ENCODE measurements at places on chromosomes 6 and 20.
A peak's percentile ranks its signal among the peaks of the same experiment; 100 is the strongest.

- no peak for DNase-seq
These were observed 48.5 kb upstream of the SSTR4 start for GRCh38 chr20:22986601-22987000.

- DNase-seq, result no peak
These were observed 16.7 kb downstream of the LEMD2 start for GRCh38 chr6:33772082-33772830.

- no peak for DNase-seq
These were observed 23.8 kb downstream of the OR2J3 start for GRCh38 chr6:29131691-29132090.

- no peak for DNase-seq
These were observed 55.0 kb downstream of the TRERF1 start for GRCh38 chr6:42396720-42397119.

- DNase-seq, result no peak
These were observed 105.8 kb downstream of the SLC35B3 start for GRCh38 chr6:8329562-8329961.

GRCh38 chr6:119034827-119035458 lies 43.5 kb downstream of the FAM184A start:
- no peak for DNase-seq

DNA sequence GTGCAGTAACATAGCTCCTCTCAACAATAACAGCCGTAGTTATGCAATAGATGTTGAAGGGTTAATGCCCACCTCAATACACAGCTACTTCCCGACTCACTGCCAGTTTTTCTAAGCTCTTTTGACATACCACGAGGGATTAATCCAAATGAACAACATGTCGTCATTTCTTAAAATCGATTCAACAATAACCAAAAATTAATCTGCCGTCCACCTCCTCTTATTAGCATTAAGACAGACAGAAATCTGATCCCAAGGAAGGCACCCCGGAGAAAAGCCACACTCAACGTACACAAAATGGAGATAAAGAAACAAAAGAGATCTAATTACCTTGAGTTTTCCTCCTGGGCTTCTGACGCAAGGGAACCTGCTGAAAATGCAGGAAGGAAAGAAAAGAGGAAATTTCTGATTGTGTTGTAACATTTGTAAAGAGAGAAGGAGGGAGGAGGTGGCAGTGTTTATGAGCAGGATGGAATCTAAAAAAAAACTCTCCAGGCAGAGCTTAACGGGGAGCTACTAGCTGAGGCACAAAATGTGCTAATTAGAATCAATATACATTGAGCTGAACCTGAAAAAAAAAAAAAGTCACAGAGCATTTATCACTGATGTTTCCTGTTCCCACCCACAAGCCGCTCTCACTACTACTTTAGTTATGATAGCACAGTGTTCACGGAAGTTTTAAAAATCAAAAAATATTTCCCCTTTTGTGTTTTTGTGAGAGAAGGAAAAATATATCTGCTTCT lies 109.3 kb downstream of the IPCEF1 start:
- DNase-seq, result no peak

DNA sequence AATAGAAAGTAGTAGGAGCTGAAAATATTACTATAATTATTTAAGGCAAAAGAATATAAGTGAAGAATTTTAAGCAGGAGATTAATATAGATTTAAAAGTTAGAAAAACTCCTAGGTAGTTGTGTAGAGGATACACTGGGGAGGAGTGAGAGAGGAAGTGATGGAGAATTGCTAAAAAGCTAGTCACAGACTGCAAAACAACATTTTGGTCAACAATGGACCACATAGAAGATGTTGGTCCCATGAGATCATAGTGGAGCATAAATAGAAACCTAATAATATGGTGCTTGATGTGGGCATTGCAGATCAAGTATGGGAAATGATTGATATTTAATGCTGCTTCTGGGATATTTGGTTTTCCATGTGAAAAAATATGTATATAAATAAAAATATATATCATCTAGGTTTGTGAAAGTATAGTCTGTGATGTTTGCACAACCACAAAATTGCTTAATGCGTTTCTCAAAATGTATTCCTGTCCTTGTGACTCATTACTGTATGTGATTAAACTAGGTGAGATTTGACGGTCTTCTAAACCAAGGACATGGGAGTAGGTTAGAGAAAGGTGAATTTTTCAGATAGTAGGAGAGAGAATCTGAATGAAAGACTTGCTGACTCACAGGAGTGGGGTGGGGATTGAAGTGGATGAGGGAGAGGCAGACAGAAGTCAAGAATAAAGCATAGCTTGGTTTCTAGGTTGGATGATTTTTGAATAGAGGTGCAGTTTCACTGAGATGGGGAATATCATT lies 174.0 kb downstream of the BCKDHB start:
- no peak for DNase-seq

GRCh38 chr20:62220666-62221568 lies 839 bp upstream of the HRH3 start:
- DNase-seq, result no peak

- DNase-seq, result no peak
These were observed 11.3 kb downstream of the SERPINB9 start for GRCh38 chr6:2891768-2892170.

- DNase-seq, result no peak
These were observed 33.2 kb upstream of the MYB start for GRCh38 chr6:135147637-135148592.

DNA sequence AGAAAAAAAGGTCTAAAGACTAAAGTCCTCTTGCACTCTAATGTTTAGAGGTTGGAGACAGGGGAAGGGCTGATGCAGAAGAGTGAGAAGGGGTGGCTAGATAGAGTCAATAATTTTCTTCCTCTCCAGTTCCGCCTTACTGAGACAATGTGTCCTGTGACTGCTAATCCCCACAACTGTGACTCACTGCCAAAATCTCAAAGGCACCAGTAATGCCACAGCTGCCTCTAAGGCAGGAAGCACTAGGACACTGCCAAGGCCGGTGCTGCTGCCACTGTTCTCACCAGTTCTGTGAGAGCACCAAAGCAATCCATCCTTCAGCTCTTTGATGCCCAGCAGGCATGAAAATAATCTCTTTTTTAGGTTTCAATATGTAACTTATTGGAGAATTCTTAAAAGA lies 701.9 kb upstream of the MAP3K7 start:
- DNase-seq, result no peak

DNA sequence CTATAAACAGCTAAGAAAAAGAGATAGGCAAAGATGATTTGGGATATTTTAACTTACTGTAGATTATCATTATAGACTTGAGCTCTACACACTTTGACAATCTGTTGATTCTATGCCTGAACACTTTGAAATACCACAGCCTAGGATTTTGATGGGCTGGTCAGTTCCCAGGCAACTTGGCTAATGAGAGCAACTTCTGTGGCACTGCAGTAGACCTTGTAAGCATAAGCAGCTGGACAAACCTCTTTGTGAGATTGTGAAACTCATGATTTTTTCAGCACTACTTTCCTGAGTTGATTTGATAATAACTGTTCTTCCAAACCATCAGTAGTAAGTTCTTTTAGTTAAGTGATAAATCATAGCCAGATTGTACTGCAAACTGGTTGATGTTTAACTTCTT lies 27.1 kb upstream of the ELOVL5 start:
- DNase-seq, result no peak

DNA sequence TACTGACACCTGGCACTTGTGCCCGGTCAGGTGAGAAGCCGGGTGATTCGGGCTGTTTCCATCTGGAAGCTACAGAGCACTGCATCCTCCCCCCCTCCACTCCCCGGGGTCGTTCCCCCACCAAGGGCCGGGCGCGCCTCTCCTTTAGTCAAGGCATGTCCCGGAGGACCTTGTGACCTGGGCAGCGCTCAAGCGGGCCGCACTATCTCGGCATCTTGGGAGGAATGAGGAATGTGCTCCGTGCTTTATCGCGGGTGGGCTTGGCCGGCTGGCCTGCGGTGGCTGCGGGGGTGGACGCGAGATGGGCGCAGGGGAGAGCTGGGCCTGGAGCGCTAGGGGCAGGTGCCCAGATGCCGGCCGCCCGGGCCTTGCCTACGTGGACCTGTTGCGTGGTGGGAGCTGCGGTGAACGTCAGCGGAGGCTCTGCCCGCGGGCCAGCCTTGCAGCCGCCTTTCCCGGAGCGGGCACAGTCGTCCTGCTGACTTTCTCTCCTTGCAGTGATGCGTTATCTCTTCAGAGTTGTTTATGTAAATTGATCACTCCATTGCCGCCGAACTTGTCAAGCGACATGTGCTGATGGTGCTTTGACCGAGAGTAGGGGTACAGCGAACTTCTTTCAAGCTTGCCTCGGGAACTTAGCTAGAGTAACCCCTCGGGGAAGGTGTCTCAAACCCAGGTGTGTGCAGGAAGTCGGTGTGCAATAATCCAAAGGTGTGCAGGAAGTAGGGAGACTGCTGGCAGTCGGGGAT lies 1.1 kb downstream of the LRRC1 start:
- peak; percentile 75 for DNase-seq

DNA sequence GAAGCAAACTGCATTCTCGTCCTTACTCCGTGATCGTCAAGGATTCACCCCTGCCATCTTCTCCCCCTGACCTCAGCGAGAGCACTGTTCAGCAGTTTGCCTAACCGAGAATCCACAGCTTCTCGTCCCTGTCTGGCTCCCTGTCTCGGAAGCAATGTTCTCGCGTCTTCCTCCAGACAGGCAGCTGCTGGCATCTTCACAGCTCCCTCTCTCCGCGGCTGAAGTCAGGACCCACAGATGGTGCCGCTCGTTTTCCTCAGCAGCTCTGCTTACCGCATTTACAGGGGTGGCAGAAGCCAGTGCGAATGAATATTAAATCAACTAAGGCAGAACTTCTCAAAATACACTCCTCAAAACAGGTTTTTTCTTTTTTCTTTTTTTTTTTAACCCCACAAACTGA lies 18.9 kb upstream of the SLC22A2 start:
- no peak for DNase-seq

DNA sequence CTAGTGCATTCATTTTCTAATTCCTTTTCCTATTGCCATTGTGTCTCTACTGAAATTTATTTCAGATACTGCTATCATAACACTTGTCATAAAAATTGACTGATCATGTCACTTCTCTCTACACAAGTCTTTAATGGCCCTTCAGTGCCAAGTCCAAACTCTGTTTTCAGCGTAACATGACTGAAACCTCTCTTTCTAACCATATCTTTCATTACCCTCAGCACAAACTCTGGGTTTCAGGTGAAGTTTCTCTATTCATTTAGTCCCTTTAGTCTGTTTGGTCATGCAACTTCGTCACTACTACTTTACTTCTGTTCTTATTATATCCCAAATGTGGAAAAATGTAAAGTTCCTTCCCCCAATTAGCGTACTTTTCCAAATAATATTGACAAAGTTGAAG lies 234.9 kb downstream of the OGFRL1 start:
- DNase-seq, result no peak

GRCh38 chr20:20213526-20214121 lies 154.3 kb upstream of the INSM1 start:
- DNase-seq, result no peak

DNA sequence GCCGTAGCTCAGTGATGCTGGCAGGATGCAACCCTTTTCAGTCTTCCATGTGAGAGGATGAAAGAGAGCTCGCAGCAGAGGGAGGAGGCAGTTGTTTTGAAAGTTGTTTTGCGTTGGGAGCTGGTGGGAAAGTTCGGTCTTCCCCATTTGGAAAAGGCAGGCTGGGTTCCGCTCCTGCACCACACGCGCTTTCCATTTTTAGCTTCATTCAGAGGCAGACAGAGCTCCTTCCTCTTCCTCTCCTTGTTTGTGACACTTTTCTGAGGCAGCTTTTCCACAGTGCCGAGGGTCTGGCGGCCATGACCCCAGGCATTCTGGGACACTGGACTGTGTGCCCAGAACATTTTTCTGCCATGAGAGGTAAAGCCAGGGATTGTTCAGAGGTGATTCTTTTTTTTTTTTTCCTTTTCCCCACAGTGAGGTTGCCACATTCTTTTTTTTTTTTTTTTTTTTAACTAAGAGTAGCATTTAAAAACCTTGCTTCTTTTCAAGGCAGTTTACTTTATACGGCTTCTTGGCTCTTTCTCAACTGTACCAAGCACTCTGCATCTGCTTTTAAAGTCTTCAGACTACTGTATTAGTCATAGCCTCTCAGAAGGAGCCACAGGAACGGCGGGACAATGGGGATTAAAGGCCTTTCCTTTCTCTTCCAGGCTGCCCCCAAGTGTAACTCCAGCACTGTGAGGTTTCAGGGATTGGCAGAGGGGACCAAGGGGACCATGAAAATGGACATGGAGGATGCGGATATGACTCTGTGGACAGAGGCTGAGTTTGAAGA lies 1.6 kb downstream of the PRDM1 start:
- DNase-seq, result no peak

DNA sequence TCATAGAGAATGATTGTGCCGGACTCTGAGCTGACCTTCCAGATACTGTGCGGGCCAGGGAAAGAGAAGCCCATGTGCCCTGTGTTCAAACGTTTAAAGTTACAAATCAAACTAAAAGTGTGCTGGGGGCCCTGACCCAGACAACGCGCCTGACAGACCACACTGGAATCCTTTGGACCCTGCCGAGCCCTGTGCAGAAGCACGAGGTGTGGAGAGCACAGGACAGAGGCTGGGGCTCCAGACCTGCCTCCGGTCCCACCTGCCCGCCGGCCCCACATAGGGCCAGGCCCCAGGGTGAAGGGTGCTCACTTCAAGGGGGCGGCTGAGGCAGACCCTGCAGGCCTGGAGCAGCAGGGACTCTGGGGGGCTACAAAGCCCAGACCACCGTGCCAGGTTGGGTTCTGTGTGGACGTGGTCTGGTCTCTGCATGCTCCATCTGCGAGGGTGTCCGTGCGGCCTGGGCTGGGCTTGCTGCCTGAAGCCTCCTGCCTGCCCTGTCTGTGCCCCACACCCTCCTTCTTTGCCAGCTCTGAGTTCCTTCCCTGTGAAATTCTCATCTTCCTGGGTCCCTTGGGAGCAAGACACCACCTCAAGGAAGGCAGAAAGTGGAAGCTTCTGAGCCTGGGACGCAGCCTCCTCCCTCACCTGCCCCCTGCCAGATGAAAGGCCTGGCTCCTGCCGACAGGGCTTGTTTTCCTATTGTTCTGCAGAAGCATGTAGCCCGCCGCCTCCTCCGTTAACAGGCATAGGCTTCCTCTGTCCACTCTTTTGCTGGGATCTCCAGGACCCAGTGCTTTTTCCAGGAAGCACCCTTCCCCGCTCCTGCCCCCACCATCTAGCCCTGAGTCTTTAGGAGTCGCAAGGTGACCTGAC lies 186.2 kb downstream of the ERMARD start:
- DNase-seq, result no peak

DNA sequence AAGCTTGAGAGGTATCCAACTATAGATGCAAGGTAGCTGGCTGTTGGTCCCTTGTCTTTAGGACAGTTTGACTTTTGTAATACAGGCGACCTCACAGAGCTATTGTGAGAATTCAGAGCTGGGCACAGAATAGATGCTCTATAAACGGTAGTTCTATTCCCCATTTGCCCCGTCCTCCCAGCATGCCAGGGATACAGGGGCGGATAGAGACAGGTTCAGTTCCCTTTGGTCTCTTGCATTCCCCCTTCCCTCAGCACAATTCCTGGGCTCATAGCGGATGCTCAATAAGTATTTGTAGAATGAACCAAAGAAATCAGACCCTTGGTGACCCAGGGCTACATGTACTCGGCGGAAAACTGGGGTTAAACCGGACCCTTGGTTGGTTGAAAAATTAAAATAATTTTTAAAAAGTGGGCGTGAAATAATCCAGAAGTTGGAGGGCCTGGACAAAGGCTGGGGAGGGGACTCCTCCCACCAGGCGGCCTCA lies 707 bp upstream of the TOP1 start:
- no peak for DNase-seq
